Activated naive CD4-positive, alpha-beta T cell treated with Interleukin-2 at 50 U/mL for 16 hours (primary cell): ENCODE measurements at places on chromosomes 2 and 18.

DNA sequence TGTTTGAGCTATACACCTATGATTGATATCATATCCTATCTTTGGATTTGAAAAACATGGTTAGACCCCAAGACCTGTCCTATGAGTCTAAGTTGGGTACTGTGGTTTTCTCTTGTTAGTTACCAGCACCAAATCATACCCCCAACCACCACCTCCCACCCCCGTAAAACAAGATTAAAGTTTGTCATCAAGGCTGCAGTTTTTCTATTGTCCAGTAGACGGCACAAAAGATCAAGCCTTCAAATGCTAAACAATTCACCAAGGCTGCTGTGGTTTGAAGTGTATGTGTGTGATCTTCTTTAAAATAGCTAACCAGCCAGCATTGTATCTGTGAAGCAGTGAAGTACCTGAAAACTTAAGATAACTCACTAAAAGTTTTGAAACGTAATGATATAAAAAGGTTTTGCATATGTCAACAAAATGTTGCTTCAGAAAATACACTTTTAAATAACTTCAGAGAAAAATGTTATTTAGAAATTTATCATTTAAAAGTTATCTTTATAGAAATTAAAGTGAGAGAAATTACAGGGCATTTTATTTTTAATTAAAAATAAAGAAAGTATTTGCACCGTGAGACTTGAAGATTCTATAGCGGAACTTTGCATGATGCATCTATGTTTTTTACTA is 5.8 kb upstream of the MEIS1 start:
- no peak for DNase-seq

GRCh38 chr2:134231301-134231964 is 22.4 kb upstream of the MGAT5 start:
- DNase-seq: no peak

DNA sequence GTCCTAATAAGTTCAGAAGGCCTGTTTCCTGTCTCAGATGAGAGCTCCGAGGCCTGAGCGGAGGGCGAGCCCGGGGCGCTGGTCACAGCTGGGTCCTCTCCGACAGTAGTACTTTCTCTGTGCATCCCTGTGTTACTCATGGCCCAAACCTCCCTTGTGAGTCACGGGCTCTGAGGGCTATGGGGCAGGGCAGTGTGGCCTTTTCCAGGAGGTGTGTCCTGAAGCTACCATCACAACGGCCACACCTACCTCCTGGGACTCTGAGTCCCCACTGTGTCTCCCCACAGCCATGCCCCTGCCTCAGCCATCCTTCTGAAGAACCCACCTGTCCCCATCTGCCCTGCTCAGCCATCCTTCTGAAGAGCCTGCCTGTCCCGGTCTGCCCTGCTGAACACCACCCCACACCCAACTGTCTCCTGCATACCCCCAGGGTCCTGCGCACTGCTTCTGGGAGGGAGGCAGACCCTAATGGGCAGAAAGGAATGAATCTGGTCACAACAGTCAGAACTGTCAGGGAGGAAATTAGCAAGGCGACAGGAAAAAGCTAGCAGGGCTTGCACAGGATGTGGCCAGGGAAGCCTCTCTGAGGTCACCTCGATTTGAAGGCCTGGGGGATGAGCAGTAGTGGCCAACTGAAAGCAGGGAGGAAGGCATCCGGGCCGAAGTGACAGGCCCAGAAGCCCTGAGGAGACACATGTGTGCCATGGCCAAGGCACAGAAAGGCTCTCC is 145.4 kb upstream of the RIOK3 start:
- DNase-seq: no peak

DNA sequence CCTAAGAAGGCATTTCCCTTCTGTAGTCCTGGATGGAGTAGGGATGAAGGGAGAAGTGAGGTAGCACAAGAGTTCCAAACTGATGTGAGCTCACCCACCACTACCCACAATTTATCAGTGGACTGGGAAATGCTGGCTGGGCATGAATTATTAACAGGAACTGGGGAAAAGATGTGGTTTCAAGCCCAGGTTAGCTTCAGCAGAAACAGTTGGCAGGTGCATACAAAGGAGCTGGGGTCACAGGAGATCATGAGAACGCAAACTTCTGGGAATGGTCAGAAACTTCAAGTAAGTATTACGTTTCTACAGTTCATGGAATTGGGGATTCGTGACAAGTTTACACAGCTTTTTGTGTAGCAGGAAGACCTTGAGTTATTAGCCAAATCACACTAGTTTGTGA is 5.4 kb downstream of the CCDC141 start:
- no peak for DNase-seq

DNA sequence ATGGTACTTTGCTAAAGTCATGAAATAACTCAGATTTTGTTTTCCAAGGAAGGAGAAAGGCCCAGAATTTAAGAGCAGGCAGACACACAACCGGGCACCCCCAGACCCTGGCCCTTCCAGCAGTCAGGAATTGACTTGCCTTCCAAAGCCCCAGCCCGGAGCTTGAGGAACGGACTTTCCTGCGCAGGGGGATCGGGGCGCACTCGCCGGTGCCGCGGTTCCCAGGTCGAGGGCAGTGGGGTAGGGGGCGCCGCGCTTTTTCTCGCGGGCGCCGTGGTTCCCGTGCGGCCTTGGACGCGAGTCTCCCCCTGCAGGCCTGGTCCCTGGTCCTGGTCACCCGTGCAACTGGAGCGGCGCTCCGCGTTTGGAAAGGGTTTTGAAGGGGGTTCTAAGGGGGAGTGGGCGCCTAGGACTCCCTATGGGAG is 1.2 kb downstream of the ZNF236 start:
- no peak for DNase-seq
